Stimulated activated naive CD8-positive, alpha-beta T cell treated with anti-CD3 and anti-CD28 coated beads, Interleukin-15, Interleukin-2, amounts not matched to agents 100 U/mL and 50 U/mL, for 24 hours (primary cell): ENCODE measurements at places on chromosomes 5 and 9.

GRCh38 chr5:169706071-169706470 lies 69.0 kb downstream of the DOCK2 start:
- no peak for DNase-seq

DNA sequence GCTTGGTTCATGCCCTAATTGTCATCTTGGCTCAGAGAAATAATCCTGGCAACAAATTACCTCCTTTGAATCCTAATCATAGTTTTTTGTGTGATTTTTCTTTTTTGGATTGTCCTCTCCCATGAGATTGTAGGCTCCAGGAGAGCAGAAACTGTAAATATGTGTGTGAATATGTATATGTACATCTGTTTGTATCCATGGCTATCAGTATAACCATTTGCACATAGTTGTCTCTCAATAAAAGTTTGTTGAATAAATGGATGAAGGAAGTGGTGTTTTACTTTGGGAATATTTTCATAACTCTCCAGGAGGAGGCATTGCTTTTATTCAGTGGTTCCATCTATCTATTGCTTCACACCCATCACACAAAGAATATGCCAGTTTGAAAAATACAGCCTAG lies 20.1 kb downstream of the ZSWIM6 start:
- DNase-seq = no peak

- no peak for DNase-seq
Measured at GRCh38 chr5:4295663-4296339, 700.2 kb downstream of the IRX1 start.

DNA sequence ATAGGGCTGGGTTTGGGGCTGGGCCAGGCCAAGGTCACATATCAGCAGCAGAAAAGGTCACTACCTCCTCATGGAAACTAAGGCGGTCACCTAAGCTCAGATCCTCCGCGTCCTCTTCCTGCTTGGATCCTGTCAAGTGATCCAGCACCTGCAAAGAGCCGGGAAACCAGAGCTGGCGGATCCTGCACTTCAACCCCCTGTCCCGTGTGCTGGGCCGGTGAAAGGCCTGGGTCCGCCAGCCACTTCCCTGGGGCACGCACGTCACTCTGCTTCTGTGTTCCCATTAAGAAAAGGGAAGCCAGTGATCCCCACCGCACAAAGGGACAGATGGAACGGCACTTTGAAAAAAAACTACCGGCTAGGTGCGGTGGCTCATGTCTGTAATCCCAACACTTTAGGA lies 61.3 kb upstream of the STXBP1 start:
- DNase-seq = no peak

DNA sequence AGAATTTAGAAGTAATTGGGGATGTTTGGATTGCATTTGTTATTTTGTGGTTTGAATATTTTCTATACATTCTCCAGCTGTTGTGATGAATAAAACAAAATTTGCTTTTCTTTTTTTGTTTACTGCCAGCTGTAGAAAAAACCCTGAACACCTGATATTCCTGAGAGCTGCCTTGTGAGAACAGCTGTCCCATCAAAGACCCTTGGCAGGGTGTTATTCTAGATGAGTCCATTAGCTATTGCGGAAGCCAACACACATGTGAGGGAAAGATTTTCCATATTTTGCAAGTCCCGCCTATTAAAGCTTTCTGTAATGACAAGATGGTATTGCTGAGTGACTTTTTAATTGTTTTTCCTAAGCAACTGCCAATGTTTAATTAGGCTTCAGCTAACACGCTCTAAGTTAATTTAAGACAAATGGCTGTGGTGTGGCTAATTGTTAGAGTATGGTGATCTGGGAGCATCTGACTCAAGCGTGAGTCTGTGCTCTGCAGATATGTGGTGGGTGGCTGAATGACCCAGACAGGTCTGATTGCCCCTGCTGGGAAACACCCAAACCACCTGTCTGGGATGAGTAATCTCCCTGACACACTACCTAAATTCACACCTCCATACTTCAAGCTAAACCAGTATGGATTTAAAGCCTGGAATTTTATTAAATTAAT lies 86.5 kb upstream of the PRLR start:
- DNase-seq = peak; percentile 11

DNA sequence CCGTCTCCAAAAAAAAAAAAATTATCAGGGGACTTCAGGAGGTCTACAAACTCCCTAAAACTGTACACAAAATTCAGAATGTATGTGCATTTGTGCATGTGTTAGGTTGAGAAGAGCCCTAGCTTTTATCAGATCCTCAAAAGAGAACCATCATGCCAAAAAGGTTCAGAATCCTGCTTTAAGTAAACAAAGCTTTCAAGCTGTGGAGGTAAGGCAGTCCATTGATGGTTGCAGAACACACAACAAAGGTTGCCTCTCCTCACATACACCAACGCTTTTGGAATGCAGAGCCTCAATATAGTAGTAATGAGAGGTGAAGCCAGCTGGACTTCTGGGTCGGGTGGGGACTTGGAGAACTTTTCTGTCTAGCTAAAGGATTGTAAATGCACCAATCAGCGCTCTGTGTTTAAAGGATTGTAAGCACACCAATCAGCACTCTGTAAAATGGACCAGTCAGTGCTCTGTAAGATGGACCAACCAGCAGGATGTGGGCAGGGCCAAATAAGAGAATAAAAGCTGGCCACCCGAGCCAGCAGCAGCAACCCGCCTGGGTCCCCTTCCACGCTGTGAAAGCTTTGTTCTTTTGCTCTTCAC lies 57.9 kb upstream of the RNF38 start:
- DNase-seq = no peak

- DNase-seq = peak; percentile 69
Measured at GRCh38 chr9:131661568-131662288, 78.1 kb downstream of the RAPGEF1 start.

- no peak for DNase-seq
Measured at GRCh38 chr5:150164211-150164980, 2.2 kb upstream of the CDX1 start.

- no peak for DNase-seq
Measured at GRCh38 chr5:19179571-19179970, 808.4 kb downstream of the CDH18 start.

- no peak for DNase-seq
Measured at GRCh38 chr5:95956021-95956899, 5.4 kb downstream of the ELL2 start.

DNA sequence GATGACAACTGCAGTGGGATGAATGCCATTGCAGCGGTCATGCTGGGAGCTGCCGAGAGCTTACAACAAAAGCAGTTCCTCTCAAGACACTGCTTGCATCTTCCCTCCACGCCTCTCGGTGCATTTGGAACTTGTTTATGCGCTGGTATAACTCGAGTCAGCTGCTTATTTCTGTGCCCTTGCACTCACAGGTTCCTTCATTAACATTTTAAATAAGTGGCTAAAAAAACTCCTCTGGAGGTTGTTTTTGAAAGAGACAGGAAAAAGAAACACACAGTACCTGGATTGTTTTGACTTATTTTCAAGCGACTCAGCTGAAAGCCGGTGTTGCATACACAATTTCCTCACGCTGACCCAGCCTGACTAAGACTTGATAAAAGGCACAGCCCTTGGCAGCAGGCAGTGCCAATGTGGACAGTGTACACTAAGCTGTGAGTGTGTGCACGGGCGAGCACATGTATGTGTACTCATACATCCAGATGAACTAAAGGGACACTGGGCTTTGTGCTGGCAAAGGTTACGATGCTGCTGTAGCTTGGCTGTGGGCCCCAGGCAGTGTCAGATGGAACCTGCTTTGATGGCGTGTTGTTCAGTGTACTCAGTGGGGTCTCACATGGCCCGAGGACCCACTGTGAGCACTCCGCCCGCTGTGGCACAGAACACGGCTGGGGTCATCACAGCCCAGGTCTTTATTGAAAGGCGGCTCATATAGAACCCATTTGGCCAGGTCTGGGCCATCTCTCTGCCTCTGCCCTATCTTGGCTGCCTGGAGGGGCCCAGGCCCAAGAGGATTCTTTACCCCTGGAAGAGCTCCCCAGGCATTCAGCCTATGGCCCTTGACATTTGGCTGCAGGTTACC lies 92.3 kb downstream of the ANKRD33B start:
- DNase-seq = no peak

- no peak for DNase-seq
Measured at GRCh38 chr5:20114526-20114925, 126.5 kb upstream of the CDH18 start.

DNA sequence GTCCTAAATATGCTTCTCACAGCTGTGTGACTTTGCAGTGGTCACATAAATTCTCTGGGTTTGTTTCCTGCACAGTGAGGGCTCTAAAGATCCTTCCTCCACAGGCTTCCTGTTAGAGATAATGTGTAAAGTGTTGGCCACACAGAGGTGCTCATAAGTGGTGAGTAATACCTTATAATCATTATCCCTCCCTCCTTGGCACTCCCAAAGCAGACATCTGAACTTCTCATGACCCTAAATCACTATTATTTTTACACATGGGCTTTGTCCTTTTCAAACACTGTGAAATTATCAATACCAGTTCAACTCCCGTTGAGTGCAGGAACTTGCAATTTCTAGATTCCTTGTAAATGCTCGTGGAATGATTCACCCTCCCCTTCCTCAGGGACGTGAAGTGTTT lies 100.2 kb downstream of the BRINP1 start:
- DNase-seq = no peak

GRCh38 chr5:136309376-136309775 lies 56.0 kb downstream of the TRPC7 start:
- DNase-seq = no peak

DNA sequence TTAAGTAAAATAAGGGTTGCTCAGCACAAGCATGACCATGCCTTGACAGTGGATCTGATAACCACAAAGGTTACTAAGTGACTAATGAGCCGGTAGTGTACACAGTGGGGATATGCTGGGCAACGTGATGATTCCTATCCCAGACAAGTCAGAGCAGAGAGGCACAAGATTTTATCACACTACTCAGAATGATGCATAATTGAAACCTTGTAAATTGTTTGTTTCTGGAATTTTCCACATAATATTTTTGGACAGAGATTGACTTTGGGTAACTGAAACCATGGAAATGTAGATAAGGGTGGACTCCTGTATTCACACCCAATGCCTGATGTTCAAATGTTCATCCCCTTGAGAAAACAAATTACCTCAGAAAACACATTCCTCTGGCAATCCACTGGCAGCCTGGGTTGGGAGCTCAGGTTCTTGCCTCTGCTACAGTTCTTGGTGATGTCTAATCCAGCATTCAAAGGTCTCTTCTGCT lies 16.2 kb upstream of the ERAP1 start:
- no peak for DNase-seq

DNA sequence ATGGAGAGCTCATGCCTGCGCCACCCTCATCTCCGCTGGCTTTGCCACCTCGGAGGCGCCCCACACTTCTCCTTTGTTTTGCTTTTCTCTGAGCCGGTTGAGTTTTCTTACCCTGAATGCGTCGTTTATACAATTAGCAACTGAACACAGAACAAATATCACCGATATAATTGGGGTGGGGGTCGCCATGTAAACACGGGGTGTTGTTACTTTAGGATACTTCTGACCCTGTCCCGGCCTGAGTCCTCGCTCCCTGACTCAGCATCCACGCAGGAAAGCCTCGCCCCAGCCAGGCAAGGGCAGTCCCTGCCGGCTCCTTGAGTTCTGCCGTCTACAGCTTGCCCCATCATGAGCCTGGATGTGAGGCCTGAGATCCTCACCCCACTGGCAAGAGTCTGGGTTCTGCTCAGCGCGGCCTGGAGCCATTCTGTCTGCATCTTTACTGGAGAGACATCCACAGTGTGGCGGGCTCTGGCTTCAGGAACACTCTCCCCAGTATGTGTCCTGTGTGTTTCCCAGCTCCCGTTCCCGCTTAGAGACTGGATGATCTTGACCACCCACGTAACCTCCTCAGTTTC lies 5.5 kb downstream of the NKX2-5 start:
- no peak for DNase-seq
